Cardiac ventricle fibroblast (primary cell): ENCODE measurements at places on chromosomes 3 and 15. TPM values are rescaled to one million over a fixed set of nuclear protein-coding genes. Genes with fewer than 3 reads are reported as not detected.

LMAN1L gene
- not detected in 2 replicates for total RNA-seq

P3H2 gene
- total RNA-seq = 2.7 and 9.7 TPM in 2 replicates

FAM81A gene
- 0.12 and 5.4 TPM in 2 replicates for total RNA-seq

ACTR8 gene
- total RNA-seq = 22.8 and 26.4 TPM in 2 replicates
